ENCODE measurements at places on chromosomes 12 and 14.

- DNase-seq = no peak
Observed at GRCh38 chr12:7376196-7376595, 67.8 kb downstream of the CD163L1 start.

- DNase-seq = no peak
Observed at GRCh38 chr12:5010151-5010550, 33.5 kb upstream of the KCNA5 start.

DNA sequence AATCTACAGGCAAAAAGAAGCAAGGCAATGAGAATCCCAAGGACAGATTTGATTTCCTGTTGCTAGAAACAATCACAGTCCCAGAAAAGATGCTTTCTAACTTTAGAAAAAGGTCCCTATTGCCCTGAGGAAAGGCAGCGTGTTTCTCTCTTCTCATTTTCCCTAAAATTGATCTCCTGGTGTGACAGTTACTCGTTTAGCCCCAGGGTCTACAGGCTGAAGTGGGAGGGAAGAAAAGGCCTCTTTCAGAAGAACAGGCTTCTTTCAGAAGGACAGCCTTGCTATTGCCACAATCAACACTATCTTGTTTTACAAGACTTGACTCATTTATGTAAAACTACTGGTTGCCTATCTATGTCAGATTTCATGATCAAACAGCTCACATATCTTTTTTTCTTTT lies 121.8 kb upstream of the OR4E1 start:
- DNase-seq = no peak

GRCh38 chr14:79573486-79573885 lies 637.8 kb downstream of the DIO2 start:
- DNase-seq = no peak

- DNase-seq = no peak
Observed at GRCh38 chr14:63205866-63206265, 1.6 kb downstream of the RHOJ start.

- DNase-seq = no peak
Observed at GRCh38 chr14:38357557-38357956, 101.7 kb upstream of the CLEC14A start.

DNA sequence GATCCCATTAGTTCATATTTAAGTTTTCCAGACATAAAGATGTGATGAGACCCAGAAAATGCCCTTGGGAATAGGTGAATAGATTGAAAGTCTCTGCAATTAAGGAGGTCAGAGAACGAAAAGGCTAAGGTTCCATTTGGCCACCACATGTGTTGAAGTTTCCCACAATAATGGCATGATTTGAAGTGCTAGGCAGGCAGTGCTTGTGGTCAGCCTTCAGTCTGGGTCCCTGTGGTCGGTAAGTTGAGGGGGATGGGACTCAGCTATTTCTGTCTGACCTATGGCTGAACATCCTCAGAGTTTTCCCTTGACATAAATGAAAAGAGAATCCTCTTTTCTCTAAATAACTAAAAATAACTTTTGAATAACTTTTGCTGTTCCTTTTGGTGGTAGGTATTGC lies 92.4 kb downstream of the PELI2 start:
- no peak for DNase-seq

- DNase-seq = no peak
Observed at GRCh38 chr14:69666690-69667211, 55.4 kb downstream of the SUSD6 start.

DNA sequence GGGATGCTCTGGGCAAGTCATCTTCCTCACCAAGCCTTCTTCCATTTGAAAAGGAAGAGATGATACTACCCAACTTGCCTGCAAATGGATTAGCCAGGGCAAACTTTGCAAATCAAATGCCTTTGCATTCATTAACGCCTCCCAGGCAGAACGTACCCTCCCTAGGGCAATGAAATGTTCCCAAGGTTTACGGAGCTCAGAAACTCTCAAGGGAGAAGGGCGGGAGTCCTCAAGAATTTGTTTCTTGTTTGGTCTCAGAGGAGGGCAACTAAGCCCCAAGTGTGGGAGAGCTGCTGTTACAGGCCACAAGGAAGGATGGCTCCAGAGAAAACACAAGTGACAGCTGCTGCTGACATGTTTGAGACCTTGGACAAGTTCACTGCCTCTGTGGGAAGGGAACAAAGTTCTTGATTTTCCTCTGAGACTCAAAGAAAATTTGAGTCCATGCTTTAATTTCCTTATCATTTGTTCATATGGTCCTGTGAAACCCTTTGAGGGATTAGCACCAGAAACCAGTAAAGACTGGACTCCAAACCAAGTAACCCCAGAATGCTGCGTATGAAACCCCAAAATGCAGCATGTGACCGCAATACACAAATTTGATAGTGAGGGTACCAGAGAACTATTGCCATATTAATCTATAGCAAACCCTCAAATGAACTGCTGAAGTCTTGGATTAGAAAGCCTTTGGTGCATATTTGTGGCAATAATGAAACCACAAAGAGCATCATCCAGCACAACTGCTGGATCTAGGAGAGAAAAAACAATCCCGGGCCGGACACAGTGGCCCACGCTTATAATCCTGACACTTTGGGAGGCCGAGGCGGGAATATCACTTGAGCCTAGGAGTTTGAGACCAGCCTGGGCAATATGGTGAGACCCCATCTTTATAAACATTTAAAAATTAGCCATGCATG lies 22.9 kb downstream of the SPTB start:
- DNase-seq = no peak

DNA sequence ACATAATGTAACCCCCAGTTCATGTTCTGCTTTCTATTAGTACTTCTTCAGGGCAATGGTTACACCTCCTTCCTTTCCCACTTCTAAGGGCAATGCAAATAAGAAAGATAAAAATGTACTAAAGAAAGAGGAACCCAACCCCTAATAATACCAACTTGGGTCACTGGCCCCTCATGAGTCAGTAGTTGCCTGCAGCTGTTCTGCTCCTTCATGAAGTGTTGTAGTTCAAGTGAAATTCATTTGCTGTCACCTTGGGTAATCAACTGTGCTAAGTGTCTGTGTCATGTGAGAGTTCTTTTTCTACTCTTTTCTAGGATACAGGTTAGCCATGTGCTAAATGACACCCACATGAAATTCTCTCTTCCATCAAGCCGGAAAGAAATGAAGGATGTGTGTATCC lies 91.8 kb downstream of the PLXNC1 start:
- no peak for DNase-seq

- no peak for DNase-seq
Observed at GRCh38 chr14:63513756-63514155, 29.4 kb downstream of the PPP2R5E start.

DNA sequence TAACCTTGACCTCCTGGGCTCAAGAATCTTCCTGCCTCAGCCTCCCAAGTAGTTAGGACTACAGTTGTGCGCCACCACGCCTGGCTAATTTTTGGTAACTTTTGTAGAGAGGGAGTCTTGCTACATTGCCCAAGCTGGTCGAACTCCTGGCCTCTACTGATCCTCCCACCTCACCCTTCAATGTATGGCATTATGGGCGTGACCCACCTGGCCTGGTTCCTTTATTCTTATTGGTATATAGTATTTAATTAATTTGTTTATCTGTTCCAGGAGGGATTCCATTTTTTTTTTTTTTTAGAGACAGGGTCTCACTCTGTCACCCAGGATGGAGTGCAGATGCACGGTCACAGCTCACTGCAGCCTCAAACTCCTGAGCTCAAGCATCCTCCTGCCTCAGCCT lies 40.9 kb upstream of the EAPP start:
- DNase-seq = no peak

- DNase-seq = no peak
Observed at GRCh38 chr12:115758877-115759620, 518.4 kb downstream of the MED13L start.

DNA sequence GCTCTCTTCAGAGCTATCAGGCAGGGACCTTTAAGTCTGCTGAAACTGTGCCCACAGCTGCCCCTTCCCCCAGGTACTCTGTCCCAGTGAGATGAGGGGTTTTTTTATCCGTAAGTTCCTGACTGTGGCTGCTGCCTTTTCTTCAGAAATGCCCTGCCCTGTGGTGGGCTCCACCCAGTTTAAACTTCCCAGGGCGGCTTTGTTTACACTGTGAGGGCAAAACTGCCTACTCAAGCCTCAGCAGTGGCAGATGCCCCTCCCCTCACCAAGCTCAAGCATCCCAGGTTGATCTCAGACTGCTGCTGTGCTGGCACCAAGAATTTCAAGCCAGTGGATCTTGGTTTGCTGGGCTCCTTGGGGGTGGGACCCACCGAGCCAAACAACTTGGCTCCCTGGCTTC lies 46.9 kb upstream of the SLC16A7 start:
- DNase-seq = no peak

DNA sequence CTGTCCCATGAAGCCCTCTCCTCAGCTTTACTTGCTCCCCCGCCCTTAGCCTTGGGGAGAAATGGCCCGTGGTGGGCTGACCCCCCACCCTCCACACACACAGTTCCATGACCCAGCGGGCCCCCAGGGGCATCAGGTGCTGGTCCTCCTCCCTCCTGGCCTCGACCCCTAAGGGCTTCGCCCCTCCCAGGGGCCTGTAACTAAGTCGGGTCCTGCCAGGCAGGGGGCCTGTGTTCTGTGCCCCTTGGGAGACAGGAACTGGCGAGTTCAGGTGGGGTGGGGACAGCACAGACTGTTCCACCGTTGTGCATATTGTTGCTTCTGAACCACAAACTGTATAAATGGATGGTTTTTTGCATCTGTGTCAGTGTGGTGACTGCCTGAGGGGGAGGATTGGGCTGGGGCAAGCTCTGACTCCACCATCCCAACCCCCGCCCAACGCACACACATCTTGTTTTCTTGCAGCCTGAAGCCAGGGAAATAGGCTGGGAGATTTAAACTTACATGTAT lies 8.8 kb downstream of the TAMALIN start:
- no peak for DNase-seq

- no peak for DNase-seq
Observed at GRCh38 chr14:35337269-35338255, 45.4 kb downstream of the PSMA6 start.

DNA sequence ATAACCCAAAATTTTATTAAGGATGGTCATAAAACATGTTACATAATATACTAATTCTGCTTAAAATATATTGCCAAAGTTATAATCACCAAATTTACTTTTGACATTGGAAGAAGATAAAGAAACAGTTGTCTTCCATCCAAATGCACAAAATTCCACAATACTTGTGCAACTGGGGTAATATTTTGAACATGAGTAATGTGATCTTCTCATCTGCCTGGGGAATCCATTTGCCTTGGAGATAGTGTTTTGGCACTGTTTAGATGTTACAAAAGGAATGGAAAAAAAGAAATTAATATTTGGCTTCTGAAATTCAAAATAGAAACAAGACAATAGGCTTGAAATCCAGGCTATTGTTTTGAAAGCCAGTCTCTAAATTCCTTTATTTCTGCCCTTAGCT lies 9.1 kb downstream of the GPR19 start:
- no peak for DNase-seq

- DNase-seq = no peak
Observed at GRCh38 chr14:54653712-54654469, 87.0 kb downstream of the SAMD4A start.

- no peak for DNase-seq
Observed at GRCh38 chr14:67881225-67881624, 61.6 kb downstream of the RAD51B start.

DNA sequence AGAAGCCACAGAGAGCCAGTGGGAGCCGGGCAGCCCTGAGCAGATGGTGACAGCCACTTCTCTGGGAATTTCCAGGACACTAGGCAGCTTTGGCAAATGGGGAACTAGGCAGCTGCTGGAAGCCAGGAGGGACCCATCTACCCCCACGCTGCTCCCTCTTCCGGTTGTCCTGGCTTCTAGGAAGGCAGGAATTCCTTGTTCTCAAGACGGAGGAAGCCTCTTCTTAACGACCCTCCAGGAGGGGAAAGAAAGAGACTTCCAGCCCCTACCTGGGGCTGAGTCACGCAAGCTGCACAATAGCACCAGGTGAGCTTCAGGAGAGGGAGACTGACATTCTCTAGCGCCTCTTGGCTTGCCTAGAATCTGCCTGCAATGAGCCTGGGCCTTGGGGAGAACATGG lies 141.5 kb downstream of the ANO2 start:
- no peak for DNase-seq

GRCh38 chr14:33716921-33717320 lies 234.0 kb downstream of the EGLN3 start:
- no peak for DNase-seq

DNA sequence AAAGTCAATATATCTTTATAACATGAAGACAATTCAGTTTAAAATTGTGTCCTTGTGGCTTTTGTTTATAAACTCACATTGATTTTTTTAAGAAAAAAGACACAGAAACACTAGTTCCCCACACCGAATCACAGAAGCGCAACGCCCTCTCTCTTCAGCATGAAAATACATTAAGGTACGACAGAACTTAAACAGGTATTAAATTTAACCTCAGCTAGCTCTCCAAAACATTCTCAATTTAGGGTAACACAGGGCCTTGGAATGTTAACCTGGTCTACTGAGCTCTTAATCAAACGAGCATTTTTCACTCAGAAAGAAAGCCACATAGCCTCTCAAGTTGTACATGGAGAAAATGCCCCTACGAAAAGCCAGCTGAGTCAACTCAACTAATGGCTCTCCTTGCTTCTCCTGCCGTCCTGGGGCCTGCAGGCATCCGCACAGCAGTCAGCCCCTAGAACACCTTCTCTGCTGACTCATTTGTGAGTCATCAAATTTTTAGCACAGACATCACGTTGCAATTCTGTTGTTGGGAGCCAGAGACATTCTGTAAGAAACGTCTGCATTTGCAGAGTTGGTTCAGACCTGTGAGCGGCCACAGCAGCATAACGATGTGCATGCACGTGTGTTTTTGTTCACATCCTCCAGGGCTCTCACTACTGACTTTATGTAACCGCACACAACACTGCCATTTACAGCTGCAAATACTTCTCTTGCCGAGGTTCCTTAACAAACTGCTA lies 141.6 kb downstream of the ITPR2 start:
- no peak for DNase-seq

- no peak for DNase-seq
Observed at GRCh38 chr12:126107659-126108058, 1042.4 kb downstream of the AACS start.
